ENCODE measurements at places on chromosomes 7 and 10.

DNA sequence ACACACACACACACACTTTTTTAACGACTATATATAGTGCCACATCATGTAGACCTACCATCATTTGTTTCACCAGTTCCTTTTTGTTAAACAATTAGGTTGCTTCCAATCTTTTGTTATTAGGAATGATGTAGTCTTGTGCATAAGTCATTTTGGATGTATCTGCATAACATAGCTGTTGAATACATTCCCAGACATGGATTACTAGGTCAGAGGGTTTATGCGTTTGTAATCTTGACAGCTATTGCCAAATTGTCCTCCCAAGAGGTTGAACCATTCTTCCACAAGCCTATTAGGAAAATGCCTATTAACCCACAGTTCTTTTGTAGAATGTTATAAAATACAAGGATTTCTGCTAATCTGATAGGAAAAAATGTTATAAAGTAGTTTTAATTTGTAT lies 87.3 kb downstream of the PALS2 start:
- no peak for DNase-seq

- no peak for DNase-seq
Measured at GRCh38 chr7:113200281-113200680, 81.9 kb upstream of the SMIM30 start.

DNA sequence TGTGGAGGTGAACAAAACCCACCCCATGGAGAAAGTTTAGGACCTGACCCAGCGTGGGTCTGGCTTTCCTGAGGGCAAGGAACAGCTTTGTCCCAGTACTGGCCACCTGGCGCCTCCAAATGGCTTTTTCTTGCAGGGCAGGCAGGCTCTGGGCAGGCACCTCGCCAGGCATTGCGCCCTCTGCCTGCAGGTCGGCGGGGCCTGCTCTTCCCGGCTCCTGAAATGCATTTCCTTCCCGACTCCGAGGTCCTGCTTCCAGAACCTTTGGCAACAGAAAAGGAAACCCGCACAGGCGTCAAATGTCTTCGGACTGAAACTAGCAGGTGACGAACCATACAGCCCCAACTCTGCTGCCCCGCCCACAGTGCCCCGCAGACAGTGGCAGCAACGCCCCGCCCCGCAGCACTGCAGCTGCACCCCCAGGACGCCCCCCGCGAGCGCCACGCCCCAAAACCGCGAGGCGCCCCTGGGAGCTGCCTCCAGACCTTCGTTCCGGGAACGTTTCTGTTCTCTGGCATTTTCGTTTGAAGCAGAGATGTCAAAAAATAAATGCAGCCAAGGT lies 65.5 kb downstream of the C10orf143 start:
- DNase-seq = no peak

DNA sequence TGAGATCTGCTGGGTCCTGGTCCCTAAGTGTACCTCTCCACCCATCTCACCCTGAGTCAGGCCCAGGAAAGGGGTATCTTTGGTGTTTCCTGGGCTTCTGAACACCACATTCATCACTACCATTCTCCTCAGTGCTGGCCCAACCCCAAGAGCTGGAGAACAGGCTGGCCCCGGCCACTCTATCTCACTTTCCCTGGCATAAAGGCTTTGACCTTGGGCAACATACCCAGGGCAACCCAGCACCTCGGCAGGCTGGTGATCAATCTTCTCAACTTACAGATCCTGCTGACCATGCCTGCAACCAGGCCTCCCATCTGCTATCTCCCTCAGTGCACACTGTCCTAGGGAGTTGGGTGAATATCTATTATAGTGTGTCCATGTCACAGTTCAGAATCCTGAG lies 2.1 kb downstream of the VSIR start:
- DNase-seq = no peak

DNA sequence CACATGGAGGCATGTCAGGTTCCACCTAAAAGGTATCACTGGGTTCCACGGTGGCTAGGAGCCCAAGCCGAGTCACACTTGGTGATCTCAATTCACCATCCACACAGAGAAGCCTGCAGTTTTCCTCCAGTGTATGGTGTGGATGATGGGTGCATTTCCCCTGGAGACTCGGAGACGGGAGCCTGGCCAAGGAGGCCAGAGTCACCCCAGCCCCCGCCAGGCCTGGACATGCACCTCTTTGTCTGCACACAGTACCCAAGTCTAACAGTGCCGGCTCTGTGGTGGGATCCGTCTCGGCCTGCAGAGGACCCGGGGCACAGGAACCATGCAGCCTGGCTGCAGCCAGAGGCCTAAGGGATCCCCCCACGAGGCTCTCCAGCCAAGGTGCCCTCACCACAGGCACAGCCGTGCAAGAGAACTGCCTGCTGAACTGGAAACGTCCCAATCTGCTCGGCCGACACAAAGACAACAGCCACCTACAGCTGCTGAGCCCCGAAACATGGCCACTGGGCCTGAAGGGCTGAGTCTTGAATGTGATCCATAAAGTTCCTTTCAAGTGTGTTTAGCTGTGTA lies 75.2 kb downstream of the DIP2C start:
- no peak for DNase-seq
